ENCODE measurements at places on chromosomes 2 and 18.

DNA sequence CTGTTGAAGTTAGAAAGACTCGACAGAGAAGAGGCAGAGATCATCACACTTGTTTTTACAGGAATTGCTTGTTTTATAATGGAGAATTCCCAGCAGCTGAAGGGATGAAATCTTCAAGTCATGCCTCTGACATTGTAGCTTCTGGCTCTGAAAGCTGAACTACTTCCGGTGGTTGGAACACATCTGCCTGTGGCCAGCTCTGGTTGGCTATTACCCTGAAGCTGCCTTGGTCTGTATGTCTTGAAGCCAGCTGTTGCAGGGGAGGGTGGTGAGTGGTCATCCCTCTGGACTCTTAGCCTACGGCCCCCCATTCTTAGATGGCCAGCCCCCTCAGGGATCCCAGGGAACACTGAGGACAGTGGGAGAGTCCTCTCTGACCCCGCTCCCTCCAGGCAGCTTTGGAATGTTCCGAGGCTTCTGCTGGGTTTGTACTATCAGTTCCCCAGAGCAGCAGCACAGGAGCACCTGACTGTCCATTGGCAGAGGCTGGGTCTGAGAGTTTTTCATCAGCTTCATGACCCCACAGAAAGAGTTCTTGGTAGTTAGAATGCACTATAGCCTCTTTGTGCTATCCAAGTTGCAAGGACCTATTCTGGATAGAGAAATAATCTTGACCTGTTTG, 87.4 kb upstream of the CAPN13 start:
- DNase-seq, result no peak

GRCh38 chr2:46847185-46847710, 68.4 kb downstream of the MCFD2 start:
- DNase-seq, result no peak

GRCh38 chr2:233976690-233977294, 59.6 kb downstream of the TRPM8 start:
- DNase-seq, result no peak

DNA sequence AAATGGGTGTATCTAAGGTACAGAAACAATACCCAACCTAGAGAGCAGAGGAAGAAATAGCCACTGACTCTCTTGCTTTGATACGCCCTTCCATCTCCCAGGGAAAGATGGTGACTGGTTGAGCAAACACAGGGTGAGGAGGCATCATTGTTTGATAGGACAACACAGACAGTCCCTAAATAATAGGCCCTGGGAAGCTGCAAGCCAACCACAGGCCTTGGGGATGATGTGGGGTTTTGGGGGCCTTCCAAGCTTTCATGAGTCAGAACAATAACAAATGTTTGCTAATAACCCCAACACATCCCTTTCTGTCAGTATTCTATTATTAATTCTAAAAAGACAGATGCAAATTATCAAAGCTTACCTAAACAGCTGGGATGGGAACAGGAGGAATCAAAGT, 9.8 kb downstream of the LGALSL start:
- DNase-seq, result no peak

DNA sequence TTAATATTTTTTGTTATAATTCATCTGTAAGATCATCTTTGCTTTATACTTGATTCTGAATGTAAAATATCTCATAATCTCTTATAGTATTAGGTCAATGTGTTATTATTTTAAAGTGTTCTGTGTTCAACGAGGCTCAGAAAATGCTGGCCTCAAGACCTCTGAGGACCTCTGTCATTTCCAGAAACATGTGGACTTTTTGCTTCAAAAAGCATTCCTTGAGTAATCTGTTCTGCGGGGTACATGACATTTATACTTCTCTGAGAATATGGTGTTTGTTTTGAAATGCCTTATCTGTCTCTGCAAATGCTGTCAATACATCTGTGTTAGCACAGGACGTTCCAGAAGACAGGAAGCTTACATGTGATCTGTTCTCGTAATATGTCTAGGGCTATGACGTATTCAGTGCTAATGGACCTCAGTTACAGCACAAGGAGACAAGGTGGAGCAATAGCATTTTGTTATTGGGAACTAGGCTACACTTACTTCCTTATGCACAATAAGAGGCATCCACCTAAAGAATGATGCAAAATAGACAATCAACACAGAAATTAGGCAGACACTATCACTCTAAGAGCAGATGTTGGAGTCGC, 37.6 kb upstream of the IL1RL1 start:
- no peak for DNase-seq

- DNase-seq, result no peak
Observed at GRCh38 chr2:101395545-101396315, 8.4 kb upstream of the CREG2 start.

GRCh38 chr18:46843372-46843771, 73.9 kb downstream of the PIAS2 start:
- no peak for DNase-seq

- no peak for DNase-seq
Observed at GRCh38 chr2:235958221-235958930, 209.8 kb downstream of the GBX2 start.

- DNase-seq, result no peak
Observed at GRCh38 chr18:5422626-5423025, 121.2 kb downstream of the EPB41L3 start.

- DNase-seq, result no peak
Observed at GRCh38 chr2:174964404-174964803, 40.8 kb downstream of the CHN1 start.

DNA sequence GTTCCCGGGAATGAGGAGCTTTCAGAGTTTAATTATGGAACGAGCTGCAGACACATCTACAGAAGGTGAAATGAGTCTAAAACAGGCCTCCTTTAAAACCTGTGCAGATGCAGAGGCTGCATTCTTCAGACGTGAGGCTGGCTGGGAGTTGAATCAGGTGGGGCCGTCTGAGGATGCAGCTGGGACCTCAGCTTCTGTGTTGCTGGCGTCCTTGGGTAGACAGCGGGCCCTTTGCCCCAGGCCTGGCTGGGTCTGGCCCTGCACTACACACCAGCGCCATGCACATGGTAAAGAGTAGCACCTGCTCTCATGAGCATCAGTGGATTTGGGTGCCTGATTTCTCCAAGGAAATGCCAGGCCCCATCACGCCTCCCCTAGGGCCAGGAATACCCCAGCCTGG, 67.3 kb downstream of the TMEM18 start:
- DNase-seq, result no peak

DNA sequence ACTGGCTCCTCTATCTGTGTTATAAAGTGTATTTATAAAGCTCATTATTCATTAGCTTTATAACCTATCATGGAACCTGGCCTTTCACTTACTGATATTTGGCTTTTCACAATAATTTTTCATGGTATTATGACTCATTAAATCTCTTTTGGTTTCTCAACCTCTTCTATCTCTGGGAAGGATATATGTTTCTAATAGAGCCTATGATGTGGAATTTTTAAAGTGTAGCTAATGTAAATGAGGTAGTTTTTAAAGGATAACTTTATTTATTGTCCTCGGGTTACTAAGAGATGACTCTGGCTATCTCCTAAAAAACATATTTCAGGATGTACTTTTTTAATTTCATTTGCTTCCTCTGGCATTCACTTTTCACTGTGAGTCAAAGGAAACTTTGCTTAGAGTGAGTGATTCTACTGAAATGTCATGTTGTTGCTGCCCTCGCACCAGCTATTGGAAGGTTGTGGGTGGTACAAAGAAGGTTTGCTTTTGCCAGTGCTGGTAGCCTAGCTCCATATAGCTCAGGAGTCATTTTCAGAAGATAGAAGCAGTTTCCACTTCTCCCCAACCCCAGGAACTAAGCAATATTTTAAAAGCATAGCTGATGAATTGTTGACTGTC, 85.2 kb upstream of the RPE start:
- no peak for DNase-seq

DNA sequence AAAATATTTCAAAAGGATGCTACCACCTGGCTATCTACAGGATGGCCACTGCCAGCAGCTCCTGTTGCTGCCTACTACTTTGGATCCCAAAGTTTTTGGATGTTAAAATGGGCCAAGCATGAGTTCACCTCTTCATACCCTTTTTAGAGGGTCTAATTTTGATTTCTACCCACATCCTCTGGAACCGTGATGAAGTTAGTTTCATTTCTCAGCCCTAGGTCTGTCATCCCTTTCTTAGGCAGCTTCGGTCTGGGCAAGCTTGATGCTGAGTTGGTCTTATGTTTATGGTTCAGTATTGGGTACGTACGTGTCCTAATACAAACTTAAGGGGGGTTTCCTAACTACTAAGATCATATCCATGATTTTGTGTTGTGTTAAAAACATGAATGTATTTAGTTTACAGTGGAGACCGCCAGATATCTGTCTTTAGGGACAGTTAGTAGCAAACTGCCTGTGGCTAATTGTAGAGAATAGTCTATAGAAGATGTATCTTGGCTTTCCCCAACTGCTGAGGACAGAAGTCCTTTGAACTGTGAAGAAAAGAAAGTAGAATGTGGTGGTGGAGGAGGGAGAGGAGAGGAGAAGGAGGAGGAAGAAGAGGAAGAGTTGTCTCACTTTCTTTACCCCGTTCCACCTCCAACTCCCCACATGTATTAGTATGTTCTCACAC, 184.9 kb downstream of the UBE2E3 start:
- no peak for DNase-seq

DNA sequence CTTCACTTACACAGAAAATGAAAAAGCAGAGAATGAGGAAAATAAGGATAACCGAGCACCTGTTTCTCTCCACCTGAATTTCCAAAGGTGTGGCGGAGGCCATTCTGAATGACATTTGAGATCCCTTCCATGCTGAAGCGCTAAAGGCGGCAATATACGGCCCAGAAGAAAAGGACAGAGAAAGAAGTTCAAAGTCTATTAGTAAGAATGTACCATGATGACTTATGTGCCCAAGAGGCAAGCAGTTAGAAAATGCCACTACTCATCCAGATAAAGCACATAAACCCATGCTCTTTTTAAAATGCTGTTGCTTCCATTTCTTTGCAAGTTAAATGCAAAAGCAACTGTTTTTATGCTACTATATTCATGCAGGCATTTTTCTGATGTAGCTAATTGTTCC, 37.2 kb downstream of the FEZ2 start:
- no peak for DNase-seq

Measured in NCI-H2171 (cell line).